ENCODE measurements at places on chromosomes 4 and X.

DNA sequence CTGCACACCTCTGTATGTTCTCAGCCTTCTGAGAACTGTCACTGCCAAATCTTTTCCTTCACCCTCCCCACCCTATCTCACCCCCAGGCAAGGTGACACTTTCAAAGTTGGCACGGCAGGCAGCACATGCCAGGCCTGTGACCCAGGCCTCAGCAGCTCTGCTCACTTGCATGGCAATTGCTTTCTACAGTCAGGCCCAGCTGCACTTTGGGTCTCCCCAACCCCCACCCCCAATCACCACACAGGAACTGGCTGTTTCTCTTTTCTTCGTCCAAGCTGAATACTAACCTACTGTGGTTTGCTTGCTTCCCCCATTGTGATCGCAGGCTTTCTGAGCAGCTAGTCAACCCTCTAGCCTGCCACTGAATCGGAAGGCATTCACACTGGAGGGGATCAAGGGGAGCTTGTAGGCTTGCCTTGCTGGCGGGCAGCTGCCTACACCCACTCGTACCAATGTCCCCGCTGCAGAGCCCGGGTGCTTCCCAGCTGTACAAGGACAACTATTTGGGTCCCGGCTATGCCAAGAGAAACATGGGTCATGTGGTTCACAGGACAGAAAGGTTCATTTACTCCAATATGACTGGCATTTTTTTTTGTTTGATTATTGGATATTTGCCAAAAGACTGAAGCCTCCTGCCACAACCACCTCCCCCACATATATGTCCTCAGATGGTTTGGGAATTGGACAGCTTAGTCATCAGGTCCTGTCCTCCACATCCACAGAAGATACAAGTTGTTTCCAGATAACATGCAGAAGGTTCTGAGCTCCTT is 28.1 kb downstream of the SLC25A43 start:
- no peak for DNase-seq

- DNase-seq = no peak
Observed at GRCh38 chr4:83581411-83582288, 45.7 kb downstream of the GPAT3 start.

GRCh38 chrX:25206778-25207177 is 191.0 kb upstream of the ARX start:
- DNase-seq = no peak

- no peak for DNase-seq
Observed at GRCh38 chr4:37486166-37486565, 200.0 kb downstream of the RELL1 start.

GRCh38 chr4:106627051-106627450 is 258.5 kb upstream of the GIMD1 start:
- no peak for DNase-seq

GRCh38 chr4:67604749-67605148 is 46.2 kb downstream of the STAP1 start:
- no peak for DNase-seq

DNA sequence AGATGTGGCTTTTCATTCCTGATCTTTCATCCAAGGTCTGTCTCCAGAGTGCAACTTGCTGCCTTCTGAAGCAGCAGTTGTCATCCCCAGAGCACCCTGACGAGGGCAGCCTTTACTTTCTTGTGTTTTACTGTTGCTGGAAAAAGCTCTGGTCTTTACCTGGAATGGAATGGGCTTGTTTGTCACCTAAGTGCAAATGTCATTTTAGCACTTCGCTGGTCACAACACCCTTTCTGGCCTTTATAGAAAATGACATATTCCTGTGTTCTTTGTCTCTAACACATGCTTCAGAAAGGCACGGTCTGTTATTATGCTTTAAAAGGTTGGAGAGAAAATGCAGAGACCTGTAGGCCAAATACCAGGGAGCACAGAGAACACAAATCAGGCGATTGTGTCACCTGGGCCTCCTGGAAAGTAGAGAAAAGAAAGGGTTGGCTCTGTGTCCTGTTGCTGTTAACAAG is 332.7 kb upstream of the IGFBP7 start:
- no peak for DNase-seq

- no peak for DNase-seq
Observed at GRCh38 chrX:19866626-19867410, 20.6 kb downstream of the SH3KBP1 start.

GRCh38 chr4:40603281-40603680 is 26.4 kb downstream of the RBM47 start:
- no peak for DNase-seq

DNA sequence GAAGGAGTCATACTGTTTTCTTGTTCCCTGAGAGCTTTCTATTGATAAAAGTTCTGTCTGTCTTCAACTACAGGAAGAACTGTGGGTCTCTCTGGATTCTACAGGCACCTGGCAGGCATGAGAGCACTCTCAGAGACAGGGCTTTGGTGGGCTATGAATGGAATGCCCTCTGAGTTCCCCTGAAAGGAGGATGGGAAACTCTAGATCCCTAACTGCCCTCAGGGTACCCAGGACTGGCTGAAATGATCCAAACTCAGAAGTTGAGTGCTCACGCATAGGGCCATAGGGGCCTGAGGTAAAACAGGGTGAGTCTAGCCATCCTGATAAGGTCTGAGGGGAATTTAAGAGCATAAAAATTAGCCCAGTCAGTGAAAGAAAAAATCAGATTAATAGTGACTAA is 59.0 kb upstream of the SCRG1 start:
- DNase-seq = no peak

DNA sequence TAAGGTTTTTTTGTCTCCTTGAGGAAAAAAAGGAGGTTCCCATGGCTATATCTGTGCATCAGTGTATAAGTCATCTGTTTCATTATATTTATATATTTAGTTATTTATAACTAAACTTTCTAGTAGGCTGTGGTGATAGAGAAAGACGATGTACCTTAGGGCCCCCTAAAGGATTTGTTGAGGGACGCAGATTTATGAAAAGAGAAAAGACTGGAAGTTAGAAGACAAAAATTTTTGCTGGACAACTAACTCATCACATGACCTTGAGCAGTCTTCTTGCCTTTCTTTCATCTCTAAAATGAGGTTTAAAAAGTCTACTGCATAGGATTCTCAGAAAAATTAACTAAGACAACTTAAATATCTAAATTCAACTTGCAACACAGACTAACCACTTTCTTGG is 6.1 kb downstream of the GASK1B start:
- no peak for DNase-seq

DNA sequence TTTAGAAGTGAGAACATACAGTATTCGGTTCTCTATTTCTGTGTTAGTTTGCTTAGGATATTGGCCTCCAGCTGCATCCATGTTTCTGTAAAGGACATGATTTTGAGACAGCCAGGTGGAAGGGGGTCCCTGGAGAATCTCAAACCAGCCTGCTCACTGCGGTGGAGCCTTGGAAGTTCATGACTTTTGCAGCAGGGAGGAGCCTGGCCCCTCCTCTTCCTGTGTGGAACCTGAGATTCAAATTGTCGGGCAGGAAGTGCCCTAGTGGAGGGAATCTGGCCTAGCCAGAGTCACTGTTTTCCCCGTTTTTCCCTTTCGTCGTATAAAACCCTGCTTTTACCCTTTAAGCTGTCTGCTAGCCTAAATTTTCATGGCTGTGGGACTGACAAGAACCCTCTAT is 762.6 kb downstream of the PCDH18 start:
- no peak for DNase-seq

DNA sequence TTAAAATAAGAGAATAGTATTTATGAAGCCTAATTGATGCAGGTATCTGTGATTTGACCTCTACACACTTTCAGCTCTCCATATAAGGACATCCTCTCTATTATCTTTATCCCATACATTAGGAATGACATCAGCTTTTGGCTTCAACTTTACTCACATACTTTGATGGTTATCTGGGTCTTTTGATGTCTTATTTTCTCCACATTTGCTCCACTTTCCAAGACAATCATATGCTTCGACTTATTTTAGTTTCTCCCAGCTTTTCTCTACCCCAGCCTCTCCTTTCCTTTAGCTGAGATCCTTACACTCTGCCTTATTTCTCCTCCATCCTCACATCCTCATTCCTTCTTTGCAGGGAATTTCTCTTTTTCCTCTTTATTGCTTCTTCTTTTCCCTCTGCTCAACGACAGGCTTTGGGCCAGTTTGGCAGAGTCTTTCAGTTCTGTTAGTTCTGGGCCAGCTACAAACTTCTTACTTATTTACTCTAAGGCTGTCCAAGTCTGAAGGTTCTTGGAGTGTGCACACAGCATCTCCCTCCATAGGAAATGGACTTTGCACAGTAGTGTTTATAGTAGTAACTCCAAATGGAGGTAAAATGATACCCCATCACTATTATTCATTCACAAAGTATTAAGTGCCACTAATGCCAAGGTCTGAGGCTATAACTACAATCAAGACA is 50.5 kb downstream of the SLC4A4 start:
- DNase-seq = no peak

GRCh38 chr4:157564771-157565170 is 344.2 kb downstream of the GRIA2 start:
- no peak for DNase-seq

GRCh38 chrX:40096395-40097091 is 1.2 kb downstream of the BCOR start:
- DNase-seq = no peak

GRCh38 chr4:99038213-99038612 is 42.7 kb downstream of the METAP1 start:
- DNase-seq = no peak

DNA sequence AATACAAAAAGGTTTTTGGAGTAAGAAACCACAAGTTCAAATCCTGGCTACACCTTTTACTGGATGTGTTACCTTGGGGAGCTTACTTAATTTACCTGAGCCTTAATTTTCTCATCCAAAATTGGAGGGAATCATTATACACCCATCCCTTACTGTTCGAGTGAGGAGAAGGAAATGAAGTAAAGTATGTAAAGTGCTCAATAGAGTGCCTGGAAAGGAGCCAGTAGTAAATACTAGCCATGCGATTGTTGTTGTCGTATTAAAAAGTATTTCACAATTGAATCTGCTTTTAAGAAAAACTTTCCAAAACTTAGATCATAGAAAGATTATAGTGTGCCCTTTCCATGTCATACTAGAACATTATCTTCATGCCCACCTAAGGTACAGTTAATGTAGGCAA is 124.5 kb downstream of the ATXN3L start:
- DNase-seq = no peak

DNA sequence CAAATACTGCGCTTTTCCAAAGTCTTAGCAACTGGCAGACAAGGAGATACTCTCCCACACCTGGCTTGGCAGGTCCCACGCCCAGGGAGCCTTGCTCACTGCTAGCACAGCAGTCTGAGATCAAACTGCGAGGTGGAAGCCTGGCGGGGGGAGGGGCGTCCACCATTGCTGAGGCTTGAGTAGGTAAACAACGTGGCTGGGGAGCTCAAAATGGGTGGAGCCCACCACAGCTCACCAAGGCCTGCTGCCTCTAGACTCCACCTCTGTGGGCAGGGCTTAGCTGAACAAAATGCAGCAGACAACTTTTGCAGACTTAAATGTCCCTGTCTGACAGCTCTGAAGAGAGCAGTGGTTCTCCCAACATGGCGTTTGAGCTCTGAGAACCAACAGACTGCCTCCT is 23.0 kb upstream of the NFKB1 start:
- no peak for DNase-seq
